ENCODE measurements at places on chromosomes 5 and 9.

GRCh38 chr5:142143878-142144277, 35.3 kb downstream of the NDFIP1 start:
- no peak for DNase-seq

DNA sequence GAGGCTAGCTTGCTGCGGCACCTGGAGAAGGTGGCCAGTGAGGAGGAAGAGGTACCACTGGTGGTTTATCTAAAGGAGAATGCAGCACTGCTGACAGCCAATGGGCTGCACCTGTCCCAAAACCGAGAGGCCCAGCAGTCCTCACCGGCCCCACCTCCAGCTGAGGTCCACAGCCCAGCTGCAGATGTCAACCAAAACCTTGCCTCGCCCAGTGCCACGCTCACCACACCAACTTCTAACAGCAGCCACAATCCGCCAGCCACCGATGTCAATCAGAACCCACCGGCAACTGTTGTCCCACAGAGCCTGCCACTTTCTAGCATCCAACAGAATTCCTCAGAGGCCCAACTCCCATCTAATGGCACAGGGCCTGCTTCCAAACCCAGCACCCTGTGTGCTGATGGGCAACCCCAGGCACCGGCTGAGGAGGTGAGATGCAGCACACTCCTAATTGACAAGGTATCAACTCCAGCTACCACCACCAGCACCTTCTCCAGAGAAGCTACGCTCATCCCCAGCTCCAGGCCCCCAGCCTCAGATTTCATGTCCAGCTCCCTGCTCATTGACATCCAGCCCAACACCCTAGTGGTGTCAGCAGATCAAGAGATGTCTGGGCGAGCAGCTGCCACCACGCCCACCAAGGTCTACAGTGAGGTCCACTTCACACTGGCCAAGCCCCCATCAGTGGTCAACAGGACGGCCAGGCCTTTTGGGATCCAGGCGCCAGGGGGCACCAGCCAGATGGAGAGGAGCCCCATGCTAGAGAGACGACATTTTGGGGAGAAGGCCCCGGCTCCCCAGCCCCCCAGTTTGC, 8.0 kb downstream of the SYNPO start:
- no peak for DNase-seq

GRCh38 chr5:52690236-52690768, 97.4 kb upstream of the ITGA1 start:
- no peak for DNase-seq

GRCh38 chr5:59759600-59760351, 133.8 kb downstream of the PDE4D start:
- DNase-seq = no peak

- no peak for DNase-seq
Measured at GRCh38 chr5:143641549-143642355, 170.2 kb upstream of the HMHB1 start.

GRCh38 chr9:32807217-32807616, 23.9 kb downstream of the TMEM215 start:
- no peak for DNase-seq

GRCh38 chr9:114339130-114339908, 9.7 kb downstream of the ORM2 start:
- DNase-seq = peak; percentile 52

Measured in CD4-positive, alpha-beta T cell treated with Interleukin-4 for 1 hour (primary cell).